ENCODE measurements at places on chromosomes 2 and 18. TPM values are rescaled to one million over a fixed set of nuclear protein-coding genes. Genes with fewer than 3 reads are reported as not detected.

Gene OSGEPL1
- 5.7 TPM for total RNA-seq

Gene OTOS
- total RNA-seq = not detected

Gene SGPP2
- total RNA-seq = 8.3 TPM

Gene CXCR1
- not detected for total RNA-seq

Gene ZNF804A
- total RNA-seq = not detected

Gene IL37
- total RNA-seq = not detected

Gene DCDC2C
- not detected for total RNA-seq

Gene GPR45
- not detected for total RNA-seq

Gene LYG2
- total RNA-seq = not detected

Gene NMS
- not detected for total RNA-seq

Gene ZNG1B
- 35.5 TPM for total RNA-seq

Gene PJVK
- 3.1 TPM for total RNA-seq

Gene GCG
- not detected for total RNA-seq

Data from CD4-positive, CD25-positive, alpha-beta regulatory T cell (primary cell).